ENCODE measurements at places on chromosomes 13 and 19. TPM values are rescaled to one million over a fixed set of nuclear protein-coding genes. Genes with fewer than 3 reads are reported as not detected.
A peak's percentile ranks its signal among the peaks of the same experiment; 100 is the strongest.

The ADGRE2 gene
- 0.33 TPM for total RNA-seq

The FFAR1 gene
- 0.06 TPM for total RNA-seq

The ABHD17A gene
- 103 TPM for total RNA-seq

The TEX101 gene
- total RNA-seq = not detected

The CEACAM21 gene
- total RNA-seq = 11.9 TPM

The UBE2L5 gene
- not detected for total RNA-seq

The SMAD9 gene
- 20.5 TPM for total RNA-seq

- peak; percentile 96 for DNase-seq
These were observed at the start of gene TEX30 for GRCh38 chr13:102773441-102774213. Gene TEX30 (minus strand): TSS chr13:102773786. CDS start chr13:102770026, 3,760 bp downstream.

GRCh38 chr13:50400035-50400726 is 384.9 kb downstream of the KCNRG start:
- DNase-seq = peak; percentile 78

DNA sequence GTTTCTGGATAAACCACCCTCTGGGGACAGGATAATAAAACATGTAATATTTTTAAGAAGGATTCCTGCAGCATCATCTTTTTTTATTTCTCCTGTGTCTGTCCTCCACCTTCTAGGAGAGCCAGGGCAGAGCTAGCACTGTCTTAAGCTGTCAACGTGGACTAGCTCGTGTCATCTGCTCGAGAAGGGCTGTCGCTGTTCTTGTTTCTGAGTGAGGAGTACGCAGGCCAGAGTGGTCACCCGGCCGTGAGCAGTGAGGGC is 13.9 kb downstream of the CAPN12 start:
- DNase-seq = no peak

DNA sequence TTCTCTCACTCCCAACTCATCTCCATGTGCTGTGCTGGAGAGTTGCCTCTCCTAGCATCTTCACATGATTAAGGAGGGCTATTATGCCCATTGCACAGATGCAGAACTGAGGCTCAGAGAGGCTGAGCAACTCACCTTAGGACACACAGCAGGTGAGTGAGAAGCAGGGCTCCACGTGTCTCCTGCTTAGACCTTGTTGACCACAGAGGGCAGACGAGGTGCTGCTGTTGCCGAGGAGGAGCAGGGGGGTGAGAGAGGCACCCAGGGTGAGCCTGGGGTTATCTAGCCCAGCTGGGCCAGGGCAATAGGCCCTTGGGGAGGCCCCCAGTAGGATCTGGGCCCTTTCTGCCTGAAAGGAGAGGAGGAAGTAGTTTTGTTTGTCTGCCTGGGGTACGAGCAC is 2.4 kb upstream of the HSH2D start:
- DNase-seq = no peak

- no peak for DNase-seq
These were observed 271.9 kb upstream of the GPC6 start for GRCh38 chr13:92954746-92955145.

DNA sequence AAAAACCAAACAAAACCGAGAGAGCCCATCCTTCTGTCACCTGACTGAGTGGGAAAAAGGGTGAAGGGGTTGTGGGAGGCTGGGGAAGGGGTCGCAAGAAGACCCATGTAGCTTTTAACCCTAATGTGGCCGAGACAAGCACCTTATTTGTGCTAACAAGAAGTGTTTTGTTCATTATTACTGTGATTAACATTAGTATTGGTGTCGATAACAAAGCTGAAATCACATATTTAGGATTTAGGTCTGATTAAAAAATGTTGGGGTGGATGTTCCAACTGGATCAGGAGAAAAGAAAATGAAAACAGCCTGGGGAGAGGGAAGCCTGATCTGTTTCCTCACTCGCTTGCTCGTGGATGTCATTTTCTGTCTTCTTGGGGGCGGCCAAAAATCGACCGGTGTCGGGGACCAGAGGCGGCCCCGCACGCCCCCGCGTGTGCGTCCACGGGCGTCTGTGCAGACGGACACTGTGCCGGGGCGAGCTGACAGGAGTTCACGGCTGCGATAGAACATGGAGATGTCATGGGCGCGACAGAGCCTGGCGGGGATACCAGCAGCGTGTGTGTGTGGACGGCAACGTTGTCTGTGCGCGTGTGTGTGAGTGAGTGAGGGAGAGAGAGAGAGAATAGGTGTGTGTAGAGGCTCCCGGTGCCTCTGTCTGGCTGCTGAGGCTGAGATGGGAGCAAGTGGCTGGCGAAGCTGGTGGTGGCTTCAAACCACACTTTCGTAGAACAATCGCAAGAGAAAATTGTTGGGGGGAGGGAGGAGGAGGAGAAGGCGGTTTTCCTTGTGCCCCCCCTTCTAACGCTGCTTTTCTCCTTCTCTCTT is 29.1 kb downstream of the NFIX start:
- peak; percentile 80 for DNase-seq

GRCh38 chr13:34502011-34502410 is 440.1 kb upstream of the NBEA start:
- DNase-seq = no peak
